CD4-positive, alpha-beta T cell treated with Interferon gamma for 1 hour (primary cell): ENCODE measurements at places on chromosomes 7 and 10.

DNA sequence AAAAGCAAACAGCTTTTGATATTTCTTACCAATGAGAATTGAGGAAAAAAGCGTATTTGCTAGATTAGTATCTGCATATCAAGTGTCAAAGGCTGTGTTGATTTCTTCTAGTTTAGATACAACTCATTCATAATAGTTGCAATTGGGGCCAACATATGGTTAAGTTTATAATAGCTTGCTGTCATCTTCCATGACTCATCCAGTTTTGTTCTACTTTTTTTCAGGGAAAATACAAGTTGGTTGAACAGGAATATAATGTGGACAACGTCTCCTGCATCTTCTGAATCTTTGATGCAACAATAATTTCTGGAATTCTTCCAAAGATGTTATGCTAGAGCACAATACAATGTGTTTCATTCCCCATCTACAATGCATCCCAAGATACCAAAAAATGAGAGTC, 182.0 kb downstream of the THSD7A start:
- DNase-seq = no peak

- DNase-seq = no peak
Observed at GRCh38 chr7:21450076-21450475, 22.2 kb downstream of the SP4 start.

GRCh38 chr7:460374-461116, 59.1 kb downstream of the PDGFA start:
- no peak for DNase-seq

DNA sequence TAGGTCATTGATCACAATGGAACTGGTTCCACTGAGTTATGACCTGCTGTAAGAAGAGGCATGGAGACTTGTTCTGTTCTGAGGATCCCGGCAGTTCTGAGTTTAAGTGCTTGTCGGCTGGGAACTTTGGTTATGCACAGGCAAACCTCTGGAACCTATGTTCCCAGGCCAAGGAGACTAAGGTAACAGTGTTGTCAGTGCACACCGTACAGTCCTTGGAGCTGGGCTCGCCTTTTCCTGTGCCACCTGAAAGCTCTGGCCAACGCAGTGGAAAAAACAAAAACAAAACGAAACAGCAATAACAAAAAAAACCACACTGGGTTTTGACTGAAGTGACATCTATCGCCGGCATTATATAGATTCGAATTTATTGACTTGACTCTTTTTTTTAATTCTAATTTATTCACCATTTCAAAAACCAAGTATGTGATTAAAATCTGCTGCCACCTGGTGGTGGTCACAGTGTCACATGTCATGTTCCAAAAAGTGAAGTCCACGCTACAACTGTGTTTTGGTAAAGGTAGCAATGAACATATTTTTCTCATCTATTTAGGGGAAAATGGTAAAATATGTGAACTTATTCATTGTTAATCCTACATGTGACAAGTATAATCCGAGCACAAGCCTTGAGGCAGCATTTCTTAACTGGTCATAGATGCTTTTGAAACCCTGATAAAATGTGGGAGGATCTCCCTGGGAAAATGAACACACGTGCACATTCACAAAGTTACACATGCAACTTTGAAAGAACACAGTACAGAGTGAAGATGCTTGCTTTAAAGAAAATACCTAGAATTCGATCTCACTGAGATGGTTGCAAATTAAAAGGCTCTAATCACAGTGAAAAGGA, 113.8 kb upstream of the PPP2R2D start:
- DNase-seq = no peak

- no peak for DNase-seq
Observed at GRCh38 chr10:71161425-71161824, 50.9 kb upstream of the UNC5B start.

GRCh38 chr7:54390565-54390964, 151.6 kb upstream of the VSTM2A start:
- no peak for DNase-seq

DNA sequence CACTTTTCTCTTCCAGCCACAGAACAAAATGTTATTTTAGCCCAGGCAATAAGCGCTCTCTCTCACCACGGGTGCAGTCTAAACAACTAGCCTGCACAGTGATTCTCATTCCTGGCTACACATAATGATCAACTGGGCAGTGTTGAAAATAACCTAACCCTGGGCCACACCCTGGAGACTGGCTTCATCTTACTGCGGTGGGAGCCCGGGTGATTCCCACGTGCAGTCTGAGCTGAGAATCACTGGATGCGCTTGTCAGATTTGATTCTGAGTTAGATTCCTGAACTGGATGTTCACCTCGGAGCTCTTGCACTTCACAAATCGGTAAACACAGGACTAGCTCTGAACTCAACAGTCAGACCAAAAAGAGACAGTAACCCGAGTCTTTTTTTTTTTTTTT, 14.9 kb downstream of the ZC3HAV1 start:
- DNase-seq = no peak

DNA sequence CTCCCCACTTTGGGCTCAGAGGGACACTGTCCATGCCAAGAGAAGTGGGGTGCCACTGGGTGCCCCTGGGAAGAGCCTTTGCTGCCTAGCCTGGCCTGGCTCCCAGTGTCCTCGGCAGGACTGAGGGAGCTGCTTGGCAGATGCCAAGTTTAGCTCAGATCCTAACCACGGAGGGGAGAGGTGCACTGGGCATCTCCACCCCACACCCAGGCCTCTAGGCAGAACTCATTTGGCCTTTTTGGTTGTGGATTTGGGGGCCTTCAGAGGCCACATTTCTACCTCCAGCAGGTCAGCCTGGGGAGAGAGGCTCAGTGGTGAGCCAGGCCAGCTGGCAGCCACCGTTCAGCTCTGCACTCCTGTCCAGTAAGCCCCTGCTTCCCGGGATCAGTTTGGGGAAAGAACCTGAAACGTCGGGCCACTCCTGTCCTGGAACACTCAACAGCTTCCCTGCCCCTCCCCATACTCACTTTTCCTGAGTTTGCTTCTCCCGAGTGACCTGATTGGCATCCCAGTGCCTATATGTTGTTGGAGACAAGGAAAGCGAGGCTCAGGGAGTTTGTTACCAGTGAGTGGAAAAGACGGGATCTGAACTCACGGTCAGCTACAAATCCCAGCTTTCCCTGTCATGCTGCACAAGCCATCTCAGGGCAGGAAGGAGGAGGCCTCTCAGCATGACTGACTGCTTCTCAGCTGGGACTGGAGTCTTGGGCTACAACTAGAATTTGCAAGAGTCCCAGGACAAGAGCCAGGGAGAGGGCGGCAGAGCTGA, 11.2 kb upstream of the CXCL12 start:
- no peak for DNase-seq

DNA sequence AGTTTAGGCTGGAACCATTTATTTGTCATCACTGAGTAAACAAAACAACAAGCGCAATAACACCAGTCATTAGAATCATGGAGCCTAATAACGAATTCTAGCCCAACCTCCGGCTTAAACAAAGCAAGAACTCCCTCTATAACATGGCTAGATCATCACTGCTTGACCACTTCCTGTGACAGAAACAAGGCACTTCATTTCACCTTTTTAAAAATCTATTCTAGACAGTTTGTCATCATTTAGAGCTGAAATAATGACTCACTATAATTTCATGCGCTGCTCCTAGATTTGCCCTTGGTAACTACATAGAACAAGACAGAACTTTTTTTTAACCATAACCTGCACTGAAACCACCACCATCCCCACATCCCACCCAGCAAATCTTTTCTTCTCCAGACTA, 81.3 kb downstream of the OSBPL3 start:
- no peak for DNase-seq

DNA sequence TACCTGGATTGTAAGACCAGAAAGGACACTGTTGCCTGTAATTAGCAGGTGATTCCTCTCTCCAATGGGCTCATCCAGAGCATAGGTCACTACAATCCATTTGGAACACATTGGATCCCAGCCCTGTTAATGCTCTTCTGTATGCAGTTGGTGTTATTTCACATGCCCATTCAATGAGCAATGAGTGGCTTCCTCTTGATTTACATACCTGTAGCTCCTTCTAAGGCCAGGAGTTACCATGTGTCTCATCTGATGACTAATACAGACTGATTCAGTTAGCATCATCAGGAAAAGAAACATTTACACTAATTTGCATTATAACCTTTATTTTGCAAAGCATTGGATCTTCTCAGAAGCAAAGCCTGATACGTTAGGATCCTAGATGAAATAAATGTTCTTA, 83.1 kb upstream of the NPVF start:
- DNase-seq = no peak

DNA sequence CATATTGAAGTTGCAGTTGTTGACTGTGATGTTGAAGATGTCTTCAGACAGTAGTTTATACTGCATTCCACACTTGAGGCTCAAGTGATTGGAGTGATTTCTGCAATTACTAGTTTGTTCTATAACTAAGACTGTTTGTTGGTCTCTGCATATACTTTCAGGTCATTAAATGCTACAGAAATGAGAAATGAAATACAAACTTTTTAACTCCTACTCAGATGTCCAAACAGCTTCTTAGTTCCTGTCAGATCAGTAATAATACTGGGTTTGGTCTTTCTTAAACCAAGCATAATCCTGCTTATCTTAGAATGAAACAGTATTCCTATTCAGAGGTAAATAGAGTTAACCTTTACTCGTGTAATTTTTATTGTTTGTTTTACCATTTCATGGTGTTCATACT, 115.9 kb downstream of the CCNY start:
- DNase-seq = no peak

GRCh38 chr10:26855186-26855585, 5.6 kb downstream of the ABI1 start:
- DNase-seq = no peak

DNA sequence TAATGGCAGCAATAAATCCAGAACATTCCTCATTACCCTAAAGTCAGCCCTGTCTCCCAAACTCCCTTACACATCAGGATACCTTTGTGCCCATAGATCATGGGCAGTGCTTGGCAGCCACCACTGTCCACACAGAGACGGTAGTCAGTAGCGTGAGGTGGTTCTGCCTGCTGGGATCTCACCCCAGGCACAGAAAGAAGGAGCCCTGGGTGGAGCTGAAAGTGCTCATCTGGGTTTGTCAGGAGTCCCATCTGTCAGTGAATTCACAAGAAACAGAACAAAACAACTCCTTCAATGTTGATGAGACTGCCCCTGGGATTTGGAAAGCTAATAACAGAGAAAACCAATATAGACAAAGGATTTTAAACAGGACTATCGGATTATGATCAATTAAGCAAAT, 90.2 kb upstream of the PRSS58 start:
- DNase-seq = no peak

DNA sequence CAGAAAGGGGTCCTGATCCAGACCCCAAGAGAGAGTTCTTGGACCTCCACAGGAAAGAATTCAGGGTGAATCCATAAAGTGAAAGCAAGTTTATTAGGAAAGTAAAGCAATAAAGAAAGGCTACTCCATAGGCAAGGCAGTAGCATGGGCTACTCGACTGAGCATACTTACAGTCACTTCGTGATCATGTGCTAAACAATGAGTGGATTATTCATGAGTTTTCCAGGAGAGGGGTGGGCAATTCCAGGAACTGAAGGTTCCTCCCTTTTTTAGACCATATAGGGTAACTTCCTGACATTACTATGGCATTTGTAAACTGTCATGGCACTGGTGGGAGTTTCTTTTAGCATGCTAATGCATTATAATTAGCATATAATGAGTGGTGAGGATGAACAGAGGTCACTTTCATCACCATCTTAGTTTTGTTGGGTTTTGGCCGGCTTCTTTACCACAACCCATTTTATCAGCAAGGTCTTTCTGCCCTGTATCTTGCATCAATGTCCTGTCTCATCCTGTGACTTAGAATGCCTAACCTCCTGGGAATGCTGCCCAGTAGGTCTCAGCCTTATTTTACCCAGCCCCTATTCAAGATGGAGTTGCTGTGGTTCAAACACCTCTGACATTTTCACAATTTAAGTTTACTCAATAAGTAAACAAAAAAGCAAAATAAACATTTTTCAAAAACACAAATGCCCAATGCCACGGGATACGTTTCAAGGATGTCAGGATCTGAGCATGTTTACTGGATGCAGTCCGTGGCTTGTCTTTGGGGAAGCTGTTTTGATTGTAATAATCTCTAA, 37.0 kb downstream of the ALOX5 start:
- no peak for DNase-seq

DNA sequence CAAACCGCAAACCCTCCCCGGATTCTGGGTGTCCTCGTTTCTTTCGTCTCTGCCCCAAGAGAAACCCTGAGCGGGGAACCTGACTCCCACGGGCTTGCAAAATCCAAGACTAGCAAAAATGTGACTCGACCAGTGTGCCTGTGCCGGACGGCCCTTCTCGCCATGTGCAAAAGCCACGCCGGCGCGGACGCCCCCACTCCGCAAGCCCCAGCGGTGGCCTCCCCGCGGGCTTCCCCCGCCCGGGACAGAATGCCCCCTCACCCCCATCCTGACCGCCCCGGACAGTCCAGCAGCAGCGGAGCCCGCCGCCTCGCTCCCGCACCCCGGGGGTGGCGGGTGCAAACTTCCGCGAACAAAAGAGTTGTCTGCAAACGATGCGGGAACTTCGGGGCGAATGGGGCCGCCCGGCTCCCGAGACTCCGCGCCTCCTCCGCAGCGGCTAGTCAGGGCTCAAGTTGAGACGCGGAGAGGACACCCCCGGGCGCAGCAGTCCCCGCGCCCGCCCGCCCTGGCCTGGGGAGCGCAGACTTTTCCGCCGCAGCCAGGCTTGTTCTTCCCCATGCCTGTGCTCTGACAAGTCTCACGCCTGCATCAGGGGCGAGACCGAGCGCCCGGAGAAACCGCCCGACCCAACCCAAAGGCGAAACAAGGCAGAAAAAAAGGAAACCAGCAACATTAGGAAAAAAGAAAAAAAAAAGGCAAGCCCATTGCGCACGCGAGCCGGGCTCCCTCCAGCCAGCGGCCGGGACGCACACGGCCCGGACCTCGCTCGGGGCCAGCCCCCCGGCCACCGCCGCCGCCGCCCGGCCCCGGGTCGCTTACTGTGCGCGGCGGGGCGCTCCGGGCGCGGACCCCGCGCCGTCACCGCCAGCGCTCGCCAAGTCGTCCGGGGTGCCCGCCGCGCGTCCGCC, 732 bp downstream of the FAM53B start:
- no peak for DNase-seq

DNA sequence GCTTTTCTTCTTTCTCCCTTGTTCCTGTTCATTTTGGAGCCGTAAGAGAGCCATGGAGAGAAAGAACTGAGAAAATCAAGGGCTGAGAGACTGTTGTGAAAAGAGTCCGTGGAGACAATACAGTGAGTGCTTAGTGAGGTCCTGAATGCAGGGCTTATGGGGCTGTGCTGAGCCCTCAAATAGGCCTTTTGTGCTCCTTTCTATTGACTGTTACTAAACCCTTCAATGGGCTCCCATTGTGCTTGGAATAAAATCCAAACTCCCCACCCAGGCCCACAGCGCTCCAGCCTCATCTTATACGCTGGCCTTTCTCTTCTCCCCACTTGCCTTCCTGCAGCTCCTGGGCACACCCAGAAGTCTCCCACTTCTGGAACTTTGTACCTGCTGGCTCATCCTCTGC, 243.1 kb upstream of the HABP2 start:
- no peak for DNase-seq
